ENCODE measurements at places on chromosomes 5 and 9.

GRCh38 chr5:154485850-154486426 lies 7.9 kb upstream of the HAND1 start:
- DNase-seq: no peak

DNA sequence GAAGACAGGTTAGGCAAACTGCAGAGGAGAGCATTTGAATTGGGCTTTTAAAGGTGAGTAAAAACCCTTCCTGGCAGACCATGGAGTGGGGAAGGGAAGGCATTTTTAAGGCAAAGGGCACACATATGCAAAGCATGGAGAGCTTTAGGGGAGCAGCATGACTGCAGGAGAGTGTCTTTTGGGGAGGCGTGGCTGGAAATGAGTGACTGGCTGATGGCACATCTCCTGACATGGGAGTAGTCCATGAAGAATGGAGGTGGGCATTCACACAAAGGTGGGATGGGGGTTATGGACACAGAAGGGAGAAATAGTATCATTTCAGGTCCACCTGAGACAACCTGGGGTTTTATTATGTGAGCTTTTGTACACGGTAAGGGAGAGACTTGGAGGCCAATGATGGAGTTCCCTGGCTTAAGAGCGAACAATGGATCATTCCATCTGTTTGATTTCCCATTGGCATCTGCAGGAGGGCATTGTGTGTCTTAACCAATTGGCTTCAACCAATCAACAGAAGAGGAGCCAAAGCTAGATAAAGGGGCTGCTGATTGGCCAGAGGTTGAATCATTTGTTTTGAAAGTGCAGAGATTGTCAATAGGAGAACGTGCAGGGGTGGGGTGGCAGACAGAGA lies 2.1 kb downstream of the NSG2 start:
- no peak for DNase-seq

DNA sequence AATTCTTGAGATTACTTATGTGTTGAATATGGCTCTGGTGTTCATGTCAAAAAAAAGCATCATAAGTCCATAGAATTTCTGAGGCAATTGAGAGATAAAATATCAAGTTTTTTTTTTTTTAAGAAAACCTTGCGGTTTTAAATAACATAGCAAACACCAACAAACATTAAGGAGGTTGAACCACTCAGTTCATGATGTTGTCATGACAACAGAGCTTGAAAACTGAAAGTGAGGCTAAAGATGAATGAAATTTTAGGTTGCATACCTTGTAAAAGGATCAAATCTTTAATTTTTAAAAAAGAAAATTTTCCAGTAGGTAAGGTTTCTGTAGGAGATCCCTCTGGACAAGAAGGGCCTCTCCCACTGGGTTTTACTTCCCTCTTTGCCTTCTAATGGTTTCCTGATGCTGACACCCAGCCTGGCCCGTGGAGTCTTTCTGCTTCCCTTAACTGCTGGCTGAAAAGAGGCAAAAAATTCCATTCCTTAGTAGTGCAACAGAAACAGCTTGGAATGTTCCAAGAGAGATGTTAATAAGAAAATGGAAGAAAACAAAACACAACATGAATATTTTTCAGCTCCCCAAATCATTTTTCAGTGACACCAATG lies 60.0 kb upstream of the FER start:
- DNase-seq: no peak

DNA sequence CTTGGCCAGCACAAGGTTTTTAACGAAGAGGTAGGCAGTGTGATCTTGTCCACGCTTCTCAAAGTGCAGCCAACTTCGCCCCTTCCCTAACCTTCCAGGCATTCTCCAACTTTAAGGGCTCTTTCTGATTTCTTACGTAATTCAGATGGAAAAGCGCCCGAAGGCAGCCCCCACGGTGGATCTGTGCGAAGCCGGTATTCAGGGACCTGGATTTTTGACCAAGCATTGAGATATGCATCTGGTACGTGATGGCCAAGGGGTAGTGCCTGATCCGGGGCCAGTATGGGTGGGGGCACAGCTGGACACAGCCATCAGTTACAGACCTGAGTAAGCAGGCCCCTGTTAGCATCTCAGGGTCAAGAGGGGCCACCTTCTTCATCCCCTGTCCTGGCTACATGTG lies 80.0 kb downstream of the AMBP start:
- no peak for DNase-seq

- no peak for DNase-seq
Observed at GRCh38 chr5:170313344-170313743, 15.8 kb upstream of the LCP2 start.

- DNase-seq: no peak
Observed at GRCh38 chr5:81657386-81657785, 93.5 kb downstream of the SSBP2 start.

GRCh38 chr9:111069183-111069582 lies 30.9 kb upstream of the LPAR1 start:
- DNase-seq: no peak

DNA sequence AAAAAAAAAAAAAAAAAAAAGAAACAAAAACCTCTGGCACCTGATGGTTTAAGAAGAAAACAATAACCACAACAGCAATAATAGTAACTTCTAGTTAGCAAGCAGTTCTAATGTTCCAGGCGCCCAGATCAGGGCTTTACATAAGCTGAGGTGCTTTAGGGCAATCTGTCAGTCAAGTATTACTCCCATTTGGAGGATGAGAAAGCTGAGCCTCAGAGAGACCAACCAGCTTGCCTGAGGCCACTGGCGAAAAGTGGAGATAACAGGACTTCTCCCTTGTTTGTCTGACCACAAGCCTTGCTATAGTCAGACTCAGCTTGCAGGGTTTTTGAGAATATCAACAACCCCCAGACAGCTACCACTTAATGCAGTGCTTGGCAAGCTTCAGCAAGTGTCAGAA lies 83.5 kb upstream of the BOD1 start:
- no peak for DNase-seq

DNA sequence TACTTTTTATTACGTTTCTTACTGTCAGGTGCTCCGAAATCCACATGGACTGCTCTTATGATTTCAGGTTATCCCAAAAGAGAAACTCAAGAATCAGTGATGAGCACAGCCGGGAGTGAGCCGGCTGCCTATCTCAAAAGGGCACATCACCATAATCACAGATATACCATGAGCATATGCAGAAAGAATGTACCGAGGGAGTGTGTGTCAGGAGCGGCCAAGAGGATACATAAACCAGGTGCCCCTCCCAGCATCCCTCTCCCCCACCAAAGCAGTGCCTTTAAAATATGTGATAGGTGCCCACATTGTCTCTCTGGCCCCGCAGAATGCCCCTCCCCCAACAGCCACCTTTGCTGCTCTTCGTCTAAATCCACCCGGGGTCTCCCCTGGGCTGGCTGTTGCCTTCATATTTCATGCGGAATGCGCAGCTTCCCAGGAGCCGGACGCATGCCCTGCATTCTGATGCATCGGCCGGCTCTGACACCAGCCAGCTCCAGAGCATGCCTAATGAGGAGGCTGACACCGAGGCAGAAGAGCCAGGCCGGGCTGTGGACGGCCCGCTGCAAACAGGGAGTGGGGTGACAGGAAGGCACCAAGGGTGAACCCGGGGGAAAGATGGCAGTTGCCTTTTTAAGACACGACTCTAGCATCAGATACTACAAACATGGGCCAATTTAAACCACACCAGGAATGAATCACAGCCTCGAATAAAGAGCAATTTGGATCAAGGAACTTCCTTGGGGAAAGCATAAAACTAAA lies 652.3 kb downstream of the BNC2 start:
- no peak for DNase-seq

Measured in cerebellar nuclear complex (tissue), 1 donor.